Activated B cell treated with CpG ODN at 0.5 μM for 24 hours (primary cell): ENCODE measurements at places on chromosomes 7 and 10.
A peak's percentile ranks its signal among the peaks of the same experiment; 100 is the strongest.

- H3K27ac ChIP-seq, result peak overlapping the region; percentile 81
- no peaks in the 10 kb centered on the region for H3K27me3 ChIP-seq
- H3K4me1 ChIP-seq, result peaks cover 23% of the 10 kb centered on the region
- H3K4me3 ChIP-seq, result peak overlapping the region; percentile 38
- H3K36me3 ChIP-seq, result peaks cover 79% of the 10 kb centered on the region
Measured at GRCh38 chr10:119919826-119920225, 27.3 kb downstream of the SEC23IP start.

- H3K27me3 ChIP-seq, result no peaks in the 10 kb centered on the region
- H3K36me3 ChIP-seq, result peaks cover 1% of the 10 kb centered on the region
- H3K4me3 ChIP-seq, result peak overlapping the region; percentile 85
Measured at GRCh38 chr7:98281757-98282606, 496 bp downstream of the BRI3 start.

GRCh38 chr10:89668386-89669071, 23.5 kb upstream of the PANK1 start:
- H3K27me3 ChIP-seq, result no peaks in the 10 kb centered on the region
- DNase-seq, result no peak
- H3K36me3 ChIP-seq, result no peaks in the 10 kb centered on the region
- peaks cover 7% of the 10 kb centered on the region for H3K4me1 ChIP-seq
- H3K27ac ChIP-seq, result no peak overlapping the region
- no peak overlapping the region for H3K4me3 ChIP-seq

DNA sequence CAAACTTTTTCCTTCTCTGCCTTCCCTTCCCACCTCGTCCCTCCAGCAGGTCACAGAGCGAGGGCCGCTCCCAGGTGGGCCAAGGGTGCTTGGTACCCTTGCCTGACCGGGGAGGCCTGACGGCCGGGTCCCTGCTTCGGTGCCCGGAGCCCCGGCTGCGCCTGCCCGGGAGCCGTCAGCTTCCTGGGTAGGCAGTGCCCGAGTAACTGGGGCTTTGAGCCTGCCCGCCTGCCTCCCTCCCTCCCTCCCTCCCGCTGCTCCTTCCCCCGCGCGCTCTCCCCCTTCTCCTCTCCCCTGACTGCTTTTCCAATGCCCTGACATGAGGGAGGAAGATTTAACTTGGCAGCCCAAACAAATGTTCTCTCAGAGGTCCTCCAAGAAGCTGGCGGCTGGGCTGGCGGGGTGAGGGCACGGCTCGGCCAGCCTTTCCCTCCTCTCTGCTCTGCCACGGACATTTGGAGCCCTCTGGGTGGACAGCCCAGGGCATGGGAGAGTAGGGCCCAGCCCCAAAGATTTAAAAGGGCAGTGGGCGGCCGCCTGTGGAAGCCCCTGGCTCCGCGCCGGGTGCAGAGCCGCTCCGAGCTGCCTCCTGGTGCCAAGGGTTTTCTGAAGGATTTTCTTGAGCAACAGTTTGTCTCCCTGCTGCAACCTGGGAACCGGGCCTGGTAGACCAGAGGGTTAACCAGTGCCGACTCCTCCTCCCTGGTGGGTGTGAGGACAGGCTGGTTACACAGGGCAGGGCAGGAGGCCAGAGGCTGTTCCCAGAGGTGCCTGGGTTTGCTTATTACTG, 2.0 kb downstream of the ZMIZ1 start:
- peaks cover 5% of the 10 kb centered on the region for H3K36me3 ChIP-seq
- peaks cover 30% of the 10 kb centered on the region for H3K4me1 ChIP-seq
- peaks cover 32% of the 10 kb centered on the region for H3K27me3 ChIP-seq
- H3K4me3 ChIP-seq, result peak overlapping the region; percentile 80
- H3K27ac ChIP-seq, result no peak overlapping the region
